ENCODE measurements at places on chromosomes 5 and 9.

GRCh38 chr9:121368745-121369144, 1.3 kb downstream of the STOM start:
- DNase-seq = no peak

DNA sequence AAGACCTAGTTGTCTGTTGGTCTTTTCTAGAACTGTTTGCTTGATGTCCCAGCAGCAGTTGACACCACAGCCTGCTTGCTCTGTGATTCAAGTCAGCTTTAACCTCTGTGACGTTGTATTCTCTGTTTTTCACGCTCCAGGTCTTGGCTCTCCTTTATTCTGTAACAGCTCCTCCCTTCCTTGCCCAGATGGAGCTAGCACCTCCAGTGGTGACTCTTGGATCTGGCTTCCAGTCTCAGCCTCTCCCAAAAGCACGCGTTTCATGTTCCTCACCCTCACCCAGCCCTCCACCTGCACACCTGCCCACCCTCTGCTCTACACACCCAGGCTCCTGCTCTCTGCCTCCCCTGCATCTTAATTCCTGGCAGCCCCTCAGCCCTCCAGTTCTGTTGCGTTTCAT, 50.6 kb downstream of the DMRT1 start:
- no peak for DNase-seq

DNA sequence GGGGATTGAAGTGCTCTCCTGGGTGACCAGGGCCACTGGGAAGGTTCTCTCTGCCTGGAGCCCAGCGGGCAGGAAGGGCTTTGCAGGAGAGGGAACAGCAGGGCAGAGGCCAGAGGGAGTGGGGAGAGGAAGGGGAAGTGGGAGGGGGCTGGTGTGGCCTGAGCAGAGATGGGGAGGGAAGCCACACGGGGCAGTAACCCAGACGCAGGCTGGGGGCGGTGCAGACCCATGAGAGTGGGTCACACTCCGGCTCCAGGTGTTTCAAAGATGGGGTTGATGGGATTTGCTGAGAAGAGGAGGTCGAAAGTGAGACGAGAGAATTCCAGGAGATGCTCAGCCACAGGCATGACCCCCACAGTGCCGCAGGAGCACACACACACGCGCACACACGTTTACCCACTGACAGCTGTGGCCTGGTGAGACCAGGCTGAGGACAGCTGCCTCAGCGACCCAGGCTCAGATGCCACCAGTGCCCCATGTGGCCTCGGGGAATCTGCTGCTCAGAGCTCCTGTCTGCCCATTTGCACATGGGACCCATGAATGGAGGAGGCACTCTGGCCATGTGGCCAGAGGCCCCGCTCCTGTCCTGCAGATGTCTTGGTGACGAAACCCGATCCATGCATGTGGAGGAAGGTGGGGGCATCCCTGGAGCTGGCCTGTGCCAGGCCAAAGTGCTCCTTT, 32.7 kb upstream of the FCN2 start:
- peak; percentile 28 for DNase-seq

- DNase-seq = peak; percentile 97
These were observed 40.4 kb downstream of the ACTBL2 start for GRCh38 chr5:57442080-57442839.

DNA sequence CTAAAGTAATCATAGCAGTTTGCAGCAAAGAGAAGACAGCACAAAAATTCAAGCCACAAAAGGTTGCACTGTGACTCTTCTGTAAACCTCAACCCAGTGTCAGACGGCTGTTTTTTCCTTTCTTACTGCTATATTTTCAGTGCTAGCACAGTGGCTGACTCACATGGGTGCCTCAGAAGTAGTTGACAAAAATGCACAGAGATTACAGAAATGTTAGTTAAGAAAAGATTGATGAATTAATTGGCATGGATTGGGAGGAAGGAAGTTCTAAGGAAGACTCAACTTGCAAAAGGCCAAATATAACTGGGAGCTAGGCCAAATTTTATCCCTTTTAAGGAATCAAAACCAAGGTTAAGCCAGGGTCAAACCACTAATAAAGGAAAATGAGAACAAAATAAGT, 43.7 kb upstream of the ITGA1 start:
- DNase-seq = peak; percentile 71

DNA sequence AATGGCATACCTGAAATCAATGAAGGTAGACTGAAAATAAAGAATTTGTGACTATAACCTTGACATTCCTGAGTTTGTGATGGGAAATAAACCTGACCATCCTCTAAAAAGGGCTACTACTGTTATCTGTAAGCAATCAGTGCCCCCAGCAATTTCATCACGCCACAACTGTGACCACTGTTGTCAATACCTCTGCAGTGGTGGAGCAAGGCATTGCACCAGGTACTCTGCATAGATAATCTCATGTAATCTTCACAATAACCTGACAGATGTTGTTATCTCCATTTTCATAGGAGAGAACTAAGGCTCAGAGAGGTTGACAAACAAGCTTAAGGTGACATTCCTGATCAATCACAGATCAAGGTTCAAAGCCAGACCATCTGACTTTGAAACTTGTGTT, 38.5 kb upstream of the FRRS1L start:
- no peak for DNase-seq

DNA sequence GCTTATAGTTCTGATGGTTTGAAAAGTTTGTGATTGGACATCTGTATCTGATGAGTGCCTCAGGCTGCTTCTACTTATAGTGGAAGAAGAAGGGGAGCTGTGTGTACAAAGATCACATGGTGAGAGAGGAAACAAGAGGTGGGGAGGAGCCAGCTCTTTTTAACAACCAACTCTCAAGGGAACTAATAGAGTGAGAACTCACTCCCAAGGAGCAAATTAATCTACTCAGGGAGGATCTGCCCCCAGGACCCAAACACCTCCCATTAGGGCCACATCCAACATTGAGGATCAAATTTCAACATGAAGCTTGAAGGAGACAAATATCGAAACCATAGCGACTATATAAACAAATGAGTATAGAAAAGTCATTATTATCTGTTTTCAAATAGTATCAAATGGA, 64.7 kb upstream of the PRLR start:
- DNase-seq = no peak

DNA sequence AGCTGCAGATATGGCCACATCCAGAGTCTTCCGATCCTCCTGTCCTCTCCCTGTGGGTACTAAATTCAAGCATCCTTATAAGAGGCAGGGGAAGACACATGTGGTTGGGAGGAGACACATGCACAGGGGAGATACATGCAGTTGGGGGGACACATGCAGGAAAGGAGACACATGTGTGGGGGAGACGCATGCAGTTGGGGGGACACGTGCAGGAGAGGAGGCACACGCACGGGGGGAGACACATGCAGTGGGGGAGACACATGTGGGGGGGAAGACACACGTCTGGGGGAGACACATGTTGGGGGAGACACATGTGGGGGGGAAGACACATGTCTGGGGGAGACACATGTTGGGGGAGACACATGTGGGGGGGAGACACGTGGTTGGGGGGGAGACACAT, 21.2 kb upstream of the OLFM1 start:
- no peak for DNase-seq

DNA sequence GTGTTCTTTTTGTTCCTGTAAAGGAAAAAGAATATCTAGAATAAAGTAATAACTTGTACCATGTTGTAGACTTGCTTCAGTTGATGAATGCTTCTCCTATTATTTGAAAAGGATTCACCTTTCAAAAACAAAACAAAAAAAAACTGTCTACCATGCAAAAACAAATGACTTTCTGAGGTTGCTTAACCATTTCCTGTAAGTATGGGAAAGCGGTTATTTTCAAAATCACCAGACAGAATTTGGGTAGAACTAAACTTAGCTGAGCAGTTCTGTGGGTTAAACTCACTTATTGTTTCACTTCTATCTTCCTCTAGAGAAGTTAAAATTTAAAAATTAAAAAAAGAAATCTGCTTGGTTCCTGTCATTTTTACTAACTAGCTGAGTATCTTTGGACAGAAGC, 25.2 kb downstream of the LNPEP start:
- DNase-seq = no peak

DNA sequence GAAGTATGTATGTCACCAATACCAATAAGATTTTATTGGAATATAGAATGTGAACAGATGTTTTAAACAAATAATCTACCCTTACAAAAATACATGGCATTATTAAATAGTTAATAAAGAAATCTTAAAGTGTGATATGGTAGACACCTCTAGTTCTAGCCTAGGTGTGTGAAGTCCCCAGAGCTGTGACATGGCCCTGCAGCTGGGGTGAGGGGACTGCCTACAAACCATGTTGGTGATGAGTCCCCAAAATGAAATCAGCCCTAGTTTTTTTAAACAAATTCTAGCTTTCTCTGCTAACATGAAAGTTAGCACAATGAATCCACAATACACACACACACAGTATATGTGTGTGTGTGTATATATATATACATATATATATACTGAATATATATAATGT, 195.1 kb upstream of the RPS23 start:
- no peak for DNase-seq

DNA sequence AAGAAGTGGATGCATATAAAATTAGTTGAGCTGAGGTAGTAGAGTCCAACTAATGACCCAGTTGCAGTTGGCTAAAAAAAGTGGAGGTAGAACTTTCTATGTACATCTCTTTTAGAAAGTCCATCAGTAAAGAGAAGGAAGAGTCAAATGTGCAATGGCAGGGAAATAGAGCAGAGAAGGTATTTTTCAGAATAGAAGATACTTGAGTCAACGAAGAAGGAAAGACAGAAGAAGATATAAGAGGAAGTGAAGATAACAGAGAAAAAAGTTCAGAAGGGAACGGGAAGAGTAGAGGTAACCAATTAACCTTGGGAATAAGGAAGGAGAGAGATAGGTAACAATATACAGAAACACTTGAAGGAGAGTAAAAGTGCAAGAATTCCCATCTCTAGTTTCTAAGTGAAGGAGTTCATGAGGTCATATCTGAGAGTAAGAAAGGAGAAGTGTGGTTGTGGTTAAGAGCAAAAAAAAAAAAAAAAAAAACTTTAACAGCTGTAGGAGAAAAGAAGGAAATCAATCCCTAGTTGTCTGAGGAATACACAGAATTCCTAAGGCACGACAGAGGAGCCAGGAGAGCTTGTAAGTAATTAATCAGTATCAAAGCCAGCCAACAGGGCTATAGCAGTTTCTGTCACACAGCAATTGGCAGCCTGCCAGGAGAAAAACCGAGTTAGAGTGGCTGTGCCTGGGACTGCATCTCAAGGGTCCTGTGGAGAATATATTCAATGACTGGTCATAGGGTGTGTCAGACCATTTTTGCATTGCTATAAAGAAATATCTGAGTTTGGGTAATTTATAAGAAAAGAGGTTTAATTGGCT, 61.0 kb downstream of the ARL15 start:
- DNase-seq = peak; percentile 22

GRCh38 chr5:155343468-155343867, 329.9 kb downstream of the KIF4B start:
- DNase-seq = no peak

- peak; percentile 15 for DNase-seq
These were observed 29.5 kb downstream of the SLC25A46 start for GRCh38 chr5:110768138-110768860.

DNA sequence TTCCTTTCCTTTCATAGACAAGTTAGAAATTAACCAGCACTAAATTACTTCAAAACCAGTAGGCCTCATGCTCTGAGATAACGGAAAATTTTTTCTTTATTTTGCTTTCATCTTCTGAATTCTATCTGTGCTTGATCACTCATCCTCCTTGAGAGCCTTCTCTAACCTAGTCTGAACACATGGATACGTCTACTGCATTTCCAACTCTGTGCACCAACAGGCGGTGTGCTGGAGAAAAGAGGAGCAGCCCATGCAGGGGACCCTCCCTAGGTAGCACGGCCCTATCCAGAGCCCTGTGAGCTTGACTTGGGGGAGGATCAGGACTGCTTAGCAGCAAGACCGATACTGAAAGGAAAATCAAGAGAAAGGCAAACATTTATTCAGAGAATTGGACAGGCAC, 149.8 kb downstream of the AUH start:
- DNase-seq = no peak
